ENCODE measurements at places on chromosomes 5 and 9.

DNA sequence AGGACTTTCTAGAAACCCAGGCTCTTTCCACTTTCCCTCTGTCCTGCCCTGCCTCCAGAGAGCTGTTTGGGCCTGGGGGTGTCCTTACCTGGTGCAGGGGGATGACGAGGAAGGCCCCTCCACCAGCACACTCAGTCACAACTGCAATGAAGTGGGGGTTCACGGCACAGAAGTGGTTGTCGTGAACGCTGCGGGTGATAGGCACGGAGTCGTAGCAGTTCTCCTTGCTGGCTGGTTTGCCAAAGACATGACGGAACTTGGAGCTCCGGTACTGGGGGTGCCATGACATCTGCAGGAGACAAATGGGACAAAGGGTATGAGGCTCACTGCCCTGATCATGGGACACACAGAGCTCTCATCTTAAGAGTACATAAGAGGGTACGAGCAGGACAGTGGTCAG, 35.1 kb downstream of the CORO2A start:
- H3K36me3 ChIP-seq: no peaks in the 10 kb centered on the region
- H3K4me3 ChIP-seq: no peak overlapping the region
- H3K4me1 ChIP-seq: no peaks in the 10 kb centered on the region
- H3K27ac ChIP-seq: no peak overlapping the region
- no peak for DNase-seq

GRCh38 chr5:151953833-151954232, 29.2 kb upstream of the GLRA1 start:
- DNase-seq: no peak
- H3K36me3 ChIP-seq: no peaks in the 10 kb centered on the region
- no peak overlapping the region for H3K4me3 ChIP-seq
- H3K27me3 ChIP-seq: no peaks in the 10 kb centered on the region
- H3K27ac ChIP-seq: no peak overlapping the region

DNA sequence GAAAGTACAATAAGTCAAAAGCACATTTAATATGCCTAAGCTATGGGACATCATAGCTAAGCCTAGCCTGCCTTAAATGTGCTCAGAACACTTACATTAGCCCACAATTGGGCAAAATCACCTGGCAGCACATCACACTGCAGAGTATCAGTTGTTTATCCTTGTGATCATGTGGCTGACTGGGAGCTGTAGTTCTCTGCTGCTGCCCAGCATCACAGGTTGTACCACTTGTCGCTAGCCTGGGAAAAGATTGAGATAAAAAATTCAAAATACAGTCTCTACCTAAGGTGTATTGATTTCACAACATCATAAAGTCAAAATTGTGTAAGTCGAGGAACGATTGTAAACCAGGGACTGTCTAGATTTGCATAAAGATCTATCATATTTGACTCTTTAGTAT, 58.6 kb downstream of the CAMK4 start:
- no peaks in the 10 kb centered on the region for H3K27me3 ChIP-seq
- DNase-seq: no peak
- H3K4me1 ChIP-seq: peaks cover 2% of the 10 kb centered on the region
- no peak overlapping the region for H3K4me3 ChIP-seq
- H3K36me3 ChIP-seq: no peaks in the 10 kb centered on the region
- H3K27ac ChIP-seq: no peak overlapping the region

DNA sequence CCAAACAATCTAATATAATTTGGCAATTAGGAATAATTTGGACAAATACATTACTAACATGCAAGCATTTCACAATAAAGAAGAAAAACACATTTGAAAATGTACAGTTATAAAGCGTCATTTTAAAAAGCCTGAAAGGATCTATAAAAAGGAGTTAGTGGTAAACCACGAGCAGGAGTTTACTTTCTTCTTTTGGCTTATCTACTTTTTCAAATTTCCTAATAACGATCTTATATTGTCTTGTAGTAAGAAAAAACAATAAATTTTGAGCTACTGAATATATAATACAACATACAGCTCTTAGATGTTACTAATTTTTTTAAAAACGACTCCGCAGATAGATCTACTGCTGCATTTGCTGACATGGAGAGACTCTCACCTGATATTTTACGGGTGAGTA, 79.9 kb downstream of the SMIM23 start:
- no peak for DNase-seq
- H3K27me3 ChIP-seq: no peaks in the 10 kb centered on the region
- H3K4me3 ChIP-seq: no peak overlapping the region
- H3K4me1 ChIP-seq: peaks cover 2% of the 10 kb centered on the region

GRCh38 chr9:100125910-100126309, 26.9 kb downstream of the INVS start:
- no peaks in the 10 kb centered on the region for H3K36me3 ChIP-seq
- H3K27ac ChIP-seq: no peak overlapping the region
- no peak overlapping the region for H3K4me3 ChIP-seq
- no peaks in the 10 kb centered on the region for H3K4me1 ChIP-seq

DNA sequence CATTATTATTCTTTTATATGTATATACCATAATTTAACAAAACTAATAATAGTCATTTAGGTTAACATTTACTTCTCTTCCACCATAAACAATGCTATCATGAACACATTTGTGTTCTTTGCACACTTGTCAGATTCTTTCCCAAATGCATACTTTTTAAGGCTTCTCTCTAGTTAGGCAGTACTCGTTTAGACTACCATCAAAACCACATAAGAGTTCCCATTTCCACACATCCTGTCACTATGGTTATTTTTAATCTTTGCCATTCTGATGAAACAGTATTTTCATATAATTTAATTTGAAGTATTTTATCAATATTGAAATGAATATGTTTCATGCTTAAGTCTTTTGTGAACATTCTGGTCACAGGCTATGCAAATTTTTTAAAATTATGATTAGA, 15.1 kb downstream of the DROSHA start:
- no peaks in the 10 kb centered on the region for H3K27me3 ChIP-seq
- H3K27ac ChIP-seq: no peak overlapping the region
- no peak for DNase-seq

DNA sequence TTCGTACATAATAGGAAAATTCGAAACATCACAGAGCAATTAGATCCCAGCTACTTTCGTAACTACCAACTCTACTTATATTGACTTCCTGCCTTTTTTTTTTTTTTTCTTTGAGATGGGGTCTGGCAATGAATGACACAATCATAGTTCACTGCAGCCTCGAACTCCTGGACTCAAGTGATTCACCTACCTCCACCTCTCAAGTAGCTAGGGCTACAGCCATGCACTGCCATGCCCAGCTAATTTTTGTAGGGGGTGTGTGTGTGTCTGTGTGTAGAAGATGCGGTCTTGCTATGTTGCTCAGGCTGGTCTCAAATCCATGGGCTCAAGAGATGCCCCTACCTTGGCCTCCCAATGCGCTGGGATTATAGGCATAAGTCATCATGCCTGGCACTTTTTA, 5.8 kb upstream of the PAIP2 start:
- no peak overlapping the region for H3K27ac ChIP-seq
- no peak overlapping the region for H3K4me3 ChIP-seq
- DNase-seq: no peak
- peaks cover 34% of the 10 kb centered on the region for H3K36me3 ChIP-seq

- peaks cover 23% of the 10 kb centered on the region for H3K4me1 ChIP-seq
- no peak overlapping the region for H3K27ac ChIP-seq
- no peak overlapping the region for H3K4me3 ChIP-seq
- DNase-seq: peak; percentile 21
Observed at GRCh38 chr9:93589688-93590087, 13.3 kb downstream of the PHF2 start.

- peaks cover 2% of the 10 kb centered on the region for H3K4me1 ChIP-seq
- no peaks in the 10 kb centered on the region for H3K27me3 ChIP-seq
- H3K27ac ChIP-seq: no peak overlapping the region
- no peak for DNase-seq
- peaks cover 10% of the 10 kb centered on the region for H3K36me3 ChIP-seq
- no peak overlapping the region for H3K4me3 ChIP-seq
Observed at GRCh38 chr9:77907585-77907984, 124.0 kb downstream of the GNAQ start.

DNA sequence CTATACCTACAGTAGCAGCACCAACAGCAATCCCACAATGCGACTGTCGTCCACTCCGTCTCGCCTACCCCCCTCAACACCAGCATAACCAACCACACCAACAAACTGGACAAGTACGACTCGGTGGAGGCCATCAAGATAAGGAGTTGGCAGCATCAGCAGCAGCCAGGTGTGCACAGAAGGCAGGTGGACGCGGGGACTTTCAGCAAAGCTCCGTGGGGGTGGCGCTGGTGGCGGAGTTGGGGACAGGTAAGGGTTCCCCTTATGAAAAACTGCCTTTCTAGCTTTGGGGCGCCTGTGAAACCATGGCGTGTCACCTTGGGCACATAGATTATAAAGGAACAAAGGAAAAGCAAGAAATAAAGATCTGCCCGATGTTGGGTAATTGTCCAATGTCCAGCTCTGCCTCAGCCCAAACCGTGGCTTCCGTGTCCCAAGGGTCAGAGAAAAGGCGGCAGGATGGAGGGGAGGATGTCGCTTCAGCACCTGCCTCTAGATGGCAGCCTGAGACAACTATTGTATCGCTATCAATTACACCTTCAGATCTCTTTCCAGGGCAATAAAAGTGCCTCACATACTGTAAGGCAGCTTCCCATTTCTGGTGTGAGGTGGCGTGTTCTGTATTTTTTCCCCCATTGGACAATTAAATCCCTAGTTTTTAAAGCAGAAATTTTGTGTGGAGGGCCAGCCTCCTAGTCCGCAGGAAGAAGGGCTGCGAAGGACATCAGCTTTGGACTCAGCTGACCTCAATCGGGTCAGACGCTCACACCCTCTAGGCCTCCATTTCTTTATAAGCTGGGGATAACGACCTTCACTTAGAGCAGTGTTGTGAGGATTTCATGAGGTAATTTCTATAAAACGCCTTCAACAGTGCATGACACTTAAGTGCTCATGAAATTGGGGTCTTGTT, 58.8 kb downstream of the MTRR start:
- no peaks in the 10 kb centered on the region for H3K36me3 ChIP-seq
- H3K27me3 ChIP-seq: no peaks in the 10 kb centered on the region
- H3K4me1 ChIP-seq: no peaks in the 10 kb centered on the region
- peak; percentile 58 for DNase-seq
- peak overlapping the region; percentile 38 for H3K4me3 ChIP-seq
- no peak overlapping the region for H3K27ac ChIP-seq

- H3K4me1 ChIP-seq: peaks cover 1% of the 10 kb centered on the region
- H3K36me3 ChIP-seq: peaks cover 43% of the 10 kb centered on the region
- H3K27me3 ChIP-seq: no peaks in the 10 kb centered on the region
- no peak overlapping the region for H3K27ac ChIP-seq
Observed at GRCh38 chr9:100357501-100357900, 4.8 kb upstream of the TEX10 start.

DNA sequence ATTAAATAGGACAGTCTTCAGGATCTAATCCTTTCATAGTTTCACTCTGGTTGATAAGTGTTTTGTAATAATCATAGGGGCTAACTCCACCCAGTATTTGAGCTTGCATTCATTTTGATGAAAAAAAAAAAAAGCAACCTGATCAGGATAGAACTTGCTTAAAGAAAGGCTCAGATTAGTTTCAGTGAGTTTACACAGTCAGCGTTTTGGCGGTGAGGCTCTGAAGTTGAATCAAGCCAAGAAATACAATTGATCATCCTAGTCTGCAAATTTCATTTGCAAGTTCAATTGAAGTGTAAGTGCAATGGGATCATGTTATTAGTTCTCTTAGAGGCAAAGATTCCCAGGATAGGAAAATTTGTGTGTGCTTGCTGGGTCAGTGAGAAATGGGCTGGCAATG, 159.7 kb upstream of the ELL2 start:
- DNase-seq: no peak
- no peaks in the 10 kb centered on the region for H3K27me3 ChIP-seq
- peaks cover 5% of the 10 kb centered on the region for H3K4me1 ChIP-seq

GRCh38 chr9:696332-697323, 144.9 kb upstream of the DMRT1 start:
- no peaks in the 10 kb centered on the region for H3K27me3 ChIP-seq
- H3K4me1 ChIP-seq: peaks cover 16% of the 10 kb centered on the region
- no peak for DNase-seq
- no peaks in the 10 kb centered on the region for H3K36me3 ChIP-seq

- no peaks in the 10 kb centered on the region for H3K27me3 ChIP-seq
- DNase-seq: peak; percentile 18
- no peak overlapping the region for H3K4me3 ChIP-seq
- no peaks in the 10 kb centered on the region for H3K4me1 ChIP-seq
- no peak overlapping the region for H3K27ac ChIP-seq
- H3K36me3 ChIP-seq: no peaks in the 10 kb centered on the region
Observed at GRCh38 chr9:115883467-115884329, 269.9 kb upstream of the PAPPA start.

GRCh38 chr9:38344566-38345324, 47.8 kb upstream of the ALDH1B1 start:
- H3K27ac ChIP-seq: no peak overlapping the region
- H3K36me3 ChIP-seq: no peaks in the 10 kb centered on the region
- H3K27me3 ChIP-seq: no peaks in the 10 kb centered on the region
- no peak for DNase-seq

GRCh38 chr5:125704888-125705287, 718.3 kb upstream of the GRAMD2B start:
- H3K36me3 ChIP-seq: no peaks in the 10 kb centered on the region
- H3K27ac ChIP-seq: no peak overlapping the region
- no peaks in the 10 kb centered on the region for H3K27me3 ChIP-seq
- DNase-seq: no peak

- no peak overlapping the region for H3K4me3 ChIP-seq
- H3K27ac ChIP-seq: no peak overlapping the region
- no peaks in the 10 kb centered on the region for H3K4me1 ChIP-seq
- DNase-seq: no peak
- peaks cover 56% of the 10 kb centered on the region for H3K27me3 ChIP-seq
Observed at GRCh38 chr9:135297456-135298075, 182.0 kb upstream of the PPP1R26 start.

DNA sequence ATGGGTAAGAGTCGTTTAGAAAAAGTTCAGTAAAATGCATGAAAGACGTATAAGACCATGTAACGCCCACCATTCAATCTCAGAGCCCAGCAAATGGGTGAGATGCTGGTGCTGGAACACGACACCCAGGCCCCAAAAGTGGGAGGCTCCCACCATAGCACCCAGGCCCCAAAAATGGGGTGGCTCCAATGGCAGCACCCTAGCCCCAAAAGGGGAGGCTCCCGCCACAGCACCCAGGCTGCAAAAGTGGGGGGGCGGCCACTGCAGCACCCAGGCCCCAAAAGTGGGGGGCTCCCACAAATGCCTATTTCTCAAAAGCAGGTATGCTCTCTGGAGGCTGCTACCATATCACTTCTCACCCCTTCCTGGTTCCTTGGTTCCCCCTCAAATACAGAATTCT, 12.7 kb downstream of the FSTL4 start:
- H3K4me3 ChIP-seq: no peak overlapping the region
- H3K36me3 ChIP-seq: no peaks in the 10 kb centered on the region
- H3K4me1 ChIP-seq: peaks cover 2% of the 10 kb centered on the region
- no peak for DNase-seq
- no peaks in the 10 kb centered on the region for H3K27me3 ChIP-seq

All from neuronal stem cell (in vitro differentiated cells).